ENCODE measurements at places on chromosomes 7 and 10.

DNA sequence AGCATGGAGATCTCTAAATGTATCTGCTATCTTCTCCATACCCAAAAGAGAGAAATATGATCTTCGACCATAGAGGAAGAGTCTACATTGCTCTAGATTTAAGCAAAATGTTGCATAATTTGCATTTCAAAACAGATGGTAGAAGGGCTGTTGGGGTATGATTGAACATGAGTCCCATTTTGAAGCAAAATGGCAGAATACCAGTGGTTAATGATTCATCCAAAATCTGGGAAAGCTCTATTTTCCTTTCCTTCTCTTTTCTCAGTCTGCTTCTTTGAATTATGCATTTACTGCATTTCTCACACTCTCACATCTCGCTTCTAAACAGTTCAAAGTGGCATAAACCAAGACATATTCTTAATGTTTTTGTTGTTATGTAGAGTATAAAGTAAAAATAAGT is 178.5 kb downstream of the MACC1 start:
- DNase-seq = no peak

DNA sequence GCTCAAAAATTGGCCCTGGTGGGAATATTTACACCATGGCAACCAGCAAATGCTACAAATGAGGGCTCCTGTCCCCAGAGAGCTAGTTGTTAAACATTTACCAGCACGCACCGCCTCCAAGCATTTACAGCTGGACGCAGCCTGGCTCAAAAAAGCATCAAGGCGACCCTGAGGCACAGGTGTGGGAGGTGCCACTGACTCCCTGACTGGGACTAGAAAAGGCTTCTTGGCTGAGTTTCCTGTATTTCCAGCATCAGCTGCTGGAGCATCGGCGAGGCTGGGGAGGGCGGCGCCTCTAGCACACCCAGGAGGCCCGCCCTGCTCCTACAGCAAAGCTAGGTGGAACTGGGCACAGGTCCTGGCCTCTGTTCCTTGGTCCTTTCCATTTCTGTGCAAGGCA is 43.5 kb upstream of the ZRANB1 start:
- no peak for DNase-seq

- DNase-seq = no peak
These were observed 27.7 kb downstream of the PPP2R2D start for GRCh38 chr10:131928248-131929095.

DNA sequence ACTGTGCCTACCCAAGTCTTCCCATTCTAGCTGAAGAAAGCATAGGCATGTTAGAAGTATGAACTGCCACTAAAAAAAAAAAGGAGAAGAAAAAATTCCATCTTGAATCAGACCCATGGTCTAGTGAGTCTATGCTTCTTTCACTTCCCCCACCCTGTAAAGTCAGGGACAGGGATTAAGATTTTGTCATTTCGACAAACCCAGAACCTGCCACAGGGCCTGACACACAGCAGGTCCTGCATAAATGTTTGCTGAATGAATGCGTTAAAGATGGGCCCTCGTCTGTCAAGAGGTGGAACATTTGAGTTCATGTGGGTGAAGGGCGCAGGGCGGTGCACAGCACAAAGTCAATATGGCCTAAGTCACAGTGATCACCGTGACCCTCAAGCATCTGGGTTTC is 4.9 kb downstream of the HIPK2 start:
- no peak for DNase-seq

- no peak for DNase-seq
These were observed 3.6 kb upstream of the ARID5B start for GRCh38 chr10:61897671-61898434.

DNA sequence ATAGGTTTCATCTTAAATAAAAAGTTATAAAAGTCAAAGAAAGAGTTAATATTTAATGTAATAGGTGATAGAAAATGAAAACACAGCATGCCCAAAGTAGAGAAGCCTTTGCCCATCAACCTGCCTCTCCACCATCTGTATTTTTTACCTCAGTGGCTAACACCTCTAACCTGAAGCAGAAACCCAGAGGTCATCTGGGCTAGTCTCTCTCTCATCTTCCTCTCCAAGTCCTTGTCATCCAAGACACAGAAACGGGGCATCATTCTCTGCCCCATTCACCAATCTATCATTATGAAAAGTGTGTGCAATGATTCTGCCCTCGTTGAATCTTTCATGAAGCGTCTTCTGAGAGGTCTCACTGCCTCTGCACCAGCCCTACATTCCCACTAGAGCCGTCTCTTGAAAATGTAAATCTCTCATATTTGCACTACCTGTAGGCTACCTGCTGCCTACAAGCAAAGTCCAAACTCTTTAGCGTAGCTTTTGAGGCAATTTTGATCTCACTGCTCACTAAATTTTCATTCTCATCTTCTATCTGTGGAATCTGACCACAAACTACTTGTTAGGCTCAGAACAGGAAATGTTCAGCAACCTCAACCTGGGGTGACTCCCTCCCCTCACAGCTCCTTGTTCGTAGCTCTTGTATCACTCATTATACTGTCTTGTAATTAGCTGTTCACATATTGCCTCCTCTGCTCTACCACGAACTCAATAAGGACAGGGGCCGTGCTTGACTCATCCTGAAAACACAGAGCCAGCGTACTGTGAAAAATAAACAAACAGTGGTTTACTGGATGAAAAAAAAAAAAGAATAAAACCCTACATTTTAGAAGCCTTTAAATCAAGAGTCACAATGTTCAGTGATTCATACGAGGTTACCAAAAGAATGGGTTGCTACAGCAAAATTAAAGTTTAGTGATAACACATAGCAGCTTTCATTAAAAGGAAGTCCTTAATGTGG is 83.1 kb downstream of the CTNNA3 start:
- no peak for DNase-seq

DNA sequence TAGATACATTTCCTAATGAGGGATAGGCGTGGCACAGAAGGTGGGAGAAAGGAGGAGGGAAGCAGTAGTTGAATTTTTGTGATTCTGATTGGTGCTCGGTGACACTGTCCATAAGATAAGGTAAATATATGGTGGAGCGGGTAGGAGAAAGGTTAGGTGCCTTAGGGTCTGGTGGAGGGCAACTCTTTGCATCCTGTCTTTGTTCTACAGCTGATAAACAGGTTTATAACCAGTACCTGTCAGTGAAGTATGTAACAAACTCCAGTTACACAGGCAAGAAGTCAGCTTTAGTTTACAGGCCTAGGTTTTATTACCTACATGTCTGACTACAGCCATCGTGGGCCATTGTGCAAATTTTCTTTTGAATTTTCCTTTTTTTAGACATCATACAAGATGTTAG is 10.9 kb upstream of the FAM180A start:
- no peak for DNase-seq

DNA sequence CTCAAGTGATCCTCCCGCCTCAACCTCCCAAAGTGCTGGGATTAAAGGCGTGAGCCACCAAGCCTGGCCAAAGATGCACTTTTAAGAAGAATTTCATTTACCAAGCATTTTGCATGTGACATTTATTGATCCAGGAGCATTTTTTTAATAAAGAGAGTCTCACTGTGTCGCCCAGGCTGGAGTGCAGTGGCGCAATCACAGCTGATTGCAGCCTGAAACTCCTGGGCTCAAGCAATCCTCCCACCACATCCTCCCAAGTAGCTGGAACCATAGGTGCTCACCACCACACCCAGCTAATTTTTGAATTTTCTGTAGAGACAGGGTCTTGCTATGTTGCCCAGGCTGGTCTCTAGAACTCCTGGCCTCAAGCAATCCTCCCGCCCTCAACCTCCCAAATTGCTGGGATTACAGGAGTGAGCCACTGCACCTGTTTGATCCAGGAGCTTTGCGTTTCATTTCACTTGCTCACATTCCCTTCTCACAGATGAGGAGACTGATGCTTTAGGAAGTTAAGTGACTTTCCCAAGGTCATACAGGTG is 4.4 kb upstream of the TBL2 start:
- DNase-seq = no peak

DNA sequence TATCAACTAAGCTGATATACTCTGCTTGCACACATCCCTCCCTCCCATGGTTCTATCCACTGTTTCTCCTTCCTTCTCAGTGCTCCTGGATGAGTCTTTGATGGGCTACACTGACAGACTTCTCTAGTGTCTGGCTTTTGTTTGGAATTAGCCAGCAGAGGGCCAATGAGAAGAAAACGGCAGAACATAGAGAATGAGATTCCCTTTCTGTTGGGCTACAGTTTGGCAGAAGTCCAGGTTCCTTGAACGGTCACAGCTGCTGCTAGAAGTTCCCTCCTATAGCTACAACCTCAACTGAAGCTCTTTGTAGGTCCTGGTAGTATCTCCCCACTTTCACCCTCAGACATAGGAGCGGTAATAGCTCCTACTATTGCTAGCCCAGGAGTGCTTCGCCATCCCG is 251.1 kb upstream of the LRRN3 start:
- no peak for DNase-seq

- DNase-seq = no peak
These were observed 19.8 kb downstream of the NUB1 start for GRCh38 chr7:151361193-151361959.

- DNase-seq = no peak
These were observed 93.7 kb upstream of the RPA3 start for GRCh38 chr7:7812112-7812511.

GRCh38 chr7:117279931-117280557 is 42.8 kb downstream of the WNT2 start:
- DNase-seq = no peak

- no peak for DNase-seq
These were observed 31.0 kb upstream of the C10orf90 start for GRCh38 chr10:126701526-126701925.

GRCh38 chr7:16594061-16594460 is 51.5 kb downstream of the ANKMY2 start:
- DNase-seq = no peak

DNA sequence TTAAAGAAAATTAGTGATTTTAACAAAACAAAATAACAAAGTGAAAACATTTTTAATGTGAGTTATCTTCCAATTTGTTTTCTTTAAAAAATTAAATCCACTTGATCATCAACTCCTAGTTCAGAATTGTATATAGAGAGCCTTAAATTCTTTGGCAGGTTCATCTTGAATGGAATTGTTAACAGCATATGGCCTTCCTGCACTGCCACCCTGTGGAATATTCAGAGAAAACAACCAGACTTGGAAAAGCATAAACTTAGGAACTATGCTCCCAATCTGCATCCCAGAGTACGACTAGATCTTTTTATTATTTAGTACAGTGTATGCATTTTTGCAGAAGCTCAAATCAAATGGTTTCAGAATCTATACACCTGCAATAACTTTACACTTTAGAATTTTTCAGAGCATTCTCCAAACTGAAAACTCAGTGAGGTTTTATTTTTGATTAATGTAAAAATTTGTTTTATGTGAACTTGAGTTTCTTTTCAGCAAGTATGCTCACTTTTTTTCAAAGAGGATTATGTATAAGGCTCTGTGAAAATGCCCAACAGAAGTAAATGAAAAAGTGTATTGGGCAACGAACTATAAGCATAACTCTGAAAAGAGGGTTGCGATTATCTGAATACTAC is 44.9 kb upstream of the ANK3 start:
- no peak for DNase-seq

DNA sequence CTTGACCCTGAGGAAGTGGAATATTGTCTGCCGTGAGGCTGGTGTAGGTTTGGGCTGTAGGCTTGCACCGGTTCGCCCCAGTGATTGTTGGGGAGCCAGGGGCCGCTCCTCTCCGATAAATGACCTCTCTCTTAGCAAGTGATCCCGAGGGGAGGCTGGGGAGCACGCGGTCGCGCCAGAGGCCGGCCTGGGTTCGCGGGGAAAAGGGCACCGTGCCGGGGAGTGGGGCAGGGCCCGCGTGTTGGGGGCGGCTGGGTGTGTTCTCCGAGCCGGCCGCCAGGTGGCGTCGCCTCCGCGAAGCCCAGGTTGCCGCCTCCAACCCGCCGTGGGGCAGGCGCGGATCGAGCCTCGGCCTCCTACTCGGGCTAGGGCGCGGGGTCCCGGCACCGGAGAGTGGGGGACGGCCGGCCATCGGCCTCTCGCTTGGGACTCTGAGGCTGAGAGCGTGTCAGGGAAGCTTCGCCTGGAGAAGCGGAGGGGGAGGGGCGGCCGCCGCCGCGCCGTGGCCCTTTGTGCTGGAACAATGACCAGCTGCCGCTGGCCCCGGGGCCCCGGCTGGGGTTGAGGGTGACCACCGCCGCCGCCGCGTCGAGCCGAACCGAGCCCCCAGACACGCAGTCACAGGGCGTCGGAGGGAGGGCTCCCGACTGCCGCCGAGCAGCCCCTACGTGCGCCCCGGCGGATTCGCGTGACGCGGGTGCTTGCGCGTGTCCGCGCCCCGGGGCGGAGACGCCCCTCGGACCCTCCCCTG is 442 bp upstream of the LZTS2 start:
- DNase-seq = peak; percentile 87

DNA sequence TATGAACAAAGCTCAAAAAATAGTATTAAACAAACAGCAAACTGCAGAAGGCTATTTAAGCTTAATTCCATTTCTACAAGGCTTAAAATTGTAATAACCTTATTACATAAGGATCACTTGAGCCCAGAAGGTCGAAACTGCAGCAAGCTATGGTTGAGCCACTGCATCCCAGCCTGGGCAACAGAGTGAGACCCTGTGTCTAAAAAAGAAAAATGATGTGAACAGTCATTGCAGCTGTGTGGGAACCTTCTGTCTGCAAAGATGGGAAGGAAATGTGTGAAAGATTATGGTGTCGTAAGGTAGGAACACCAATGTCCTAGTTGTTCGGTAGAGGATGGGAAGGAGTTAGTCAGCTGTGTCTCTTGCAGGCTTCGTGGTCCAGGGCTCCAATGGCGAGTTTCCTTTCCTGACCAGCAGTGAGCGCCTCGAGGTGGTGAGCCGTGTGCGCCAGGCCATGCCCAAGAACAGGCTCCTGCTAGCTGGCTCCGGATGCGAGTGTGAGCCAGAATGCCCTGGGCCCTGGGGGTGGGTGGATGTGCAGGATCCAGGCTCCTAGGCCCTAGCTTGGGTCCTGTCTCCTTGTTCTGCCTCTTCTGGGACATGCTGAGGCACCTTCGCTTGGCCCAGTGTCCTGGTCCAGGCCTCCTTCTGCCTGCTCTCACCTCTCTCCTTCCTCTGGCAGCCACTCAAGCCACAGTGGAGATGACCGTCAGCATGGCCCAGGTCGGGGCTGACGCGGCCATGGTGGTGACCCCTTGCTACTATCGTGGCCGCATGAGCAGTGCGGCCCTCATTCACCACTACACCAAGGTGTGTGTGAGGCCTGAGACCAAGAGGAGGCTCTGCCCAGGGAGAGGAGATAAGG is 9.1 kb downstream of the C10orf62 start:
- no peak for DNase-seq

GRCh38 chr7:76281706-76282343 is 20.6 kb upstream of the HSPB1 start:
- DNase-seq = no peak

DNA sequence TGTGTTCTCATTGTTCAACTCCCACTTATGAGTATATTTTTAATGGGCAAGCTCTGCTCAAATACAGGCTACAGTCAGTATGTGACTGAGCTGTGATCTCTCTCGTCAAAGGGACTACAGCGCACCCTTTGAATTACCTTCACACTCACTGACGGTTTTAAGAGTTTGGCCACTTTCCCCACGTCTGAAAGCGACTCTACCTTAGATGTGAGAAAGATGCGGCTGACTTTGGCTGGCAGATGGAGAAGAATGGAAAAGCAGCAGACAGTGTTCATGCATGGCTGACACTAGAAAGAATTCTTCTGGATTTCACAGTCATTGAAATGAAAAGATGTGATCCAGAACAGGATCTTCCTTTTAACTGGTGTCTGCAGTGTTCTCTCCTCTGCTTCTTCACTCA is 2.0 kb upstream of the ATRNL1 start:
- no peak for DNase-seq
